Stimulated activated effector memory CD8-positive, alpha-beta T cell treated with anti-CD3 and anti-CD28 coated beads, Interleukin-12 subunit alpha, Interleukin-12 subunit beta, amount 100 ng/mL, for 72 hours (primary cell): ENCODE measurements at places on chromosomes 7 and 10.

DNA sequence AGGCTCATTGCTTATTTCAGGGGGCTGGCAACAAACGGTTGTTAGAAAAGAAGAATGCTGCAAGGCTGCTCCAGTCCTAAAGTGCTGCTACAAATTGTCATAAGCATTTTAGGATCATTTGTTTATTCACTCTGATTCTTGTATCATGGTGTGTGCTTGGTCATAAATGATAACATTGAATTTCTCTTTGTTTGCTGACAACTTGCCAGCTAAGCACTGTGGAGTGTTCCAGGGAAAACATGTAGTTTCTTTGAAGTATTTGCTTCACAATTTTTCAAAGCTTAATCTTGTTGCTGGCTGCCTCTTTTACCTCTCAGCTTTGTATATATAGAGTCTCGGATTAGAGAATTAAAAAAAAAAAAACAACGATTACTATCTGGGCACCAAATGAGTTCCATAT is 263.0 kb downstream of the PHF14 start:
- DNase-seq, result no peak

DNA sequence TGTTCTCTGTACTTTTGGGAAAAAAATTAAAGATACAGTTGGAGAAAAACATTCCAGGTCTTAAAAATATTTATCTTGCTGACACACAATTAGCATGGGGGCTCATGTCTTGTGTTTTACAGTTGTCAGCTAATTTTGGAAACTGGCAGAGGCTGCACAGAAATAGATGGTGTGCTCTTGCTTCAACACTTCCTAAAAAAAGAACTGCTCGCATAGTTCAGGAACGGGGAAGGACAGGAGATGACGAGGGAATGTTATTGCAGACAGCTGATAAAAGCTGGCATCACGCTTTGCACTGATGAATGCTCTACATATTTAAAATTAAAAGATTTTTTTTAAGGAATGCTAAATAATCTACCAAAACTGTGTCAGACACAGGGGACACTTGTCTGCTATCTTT is 103.5 kb upstream of the CELF2 start:
- no peak for DNase-seq

DNA sequence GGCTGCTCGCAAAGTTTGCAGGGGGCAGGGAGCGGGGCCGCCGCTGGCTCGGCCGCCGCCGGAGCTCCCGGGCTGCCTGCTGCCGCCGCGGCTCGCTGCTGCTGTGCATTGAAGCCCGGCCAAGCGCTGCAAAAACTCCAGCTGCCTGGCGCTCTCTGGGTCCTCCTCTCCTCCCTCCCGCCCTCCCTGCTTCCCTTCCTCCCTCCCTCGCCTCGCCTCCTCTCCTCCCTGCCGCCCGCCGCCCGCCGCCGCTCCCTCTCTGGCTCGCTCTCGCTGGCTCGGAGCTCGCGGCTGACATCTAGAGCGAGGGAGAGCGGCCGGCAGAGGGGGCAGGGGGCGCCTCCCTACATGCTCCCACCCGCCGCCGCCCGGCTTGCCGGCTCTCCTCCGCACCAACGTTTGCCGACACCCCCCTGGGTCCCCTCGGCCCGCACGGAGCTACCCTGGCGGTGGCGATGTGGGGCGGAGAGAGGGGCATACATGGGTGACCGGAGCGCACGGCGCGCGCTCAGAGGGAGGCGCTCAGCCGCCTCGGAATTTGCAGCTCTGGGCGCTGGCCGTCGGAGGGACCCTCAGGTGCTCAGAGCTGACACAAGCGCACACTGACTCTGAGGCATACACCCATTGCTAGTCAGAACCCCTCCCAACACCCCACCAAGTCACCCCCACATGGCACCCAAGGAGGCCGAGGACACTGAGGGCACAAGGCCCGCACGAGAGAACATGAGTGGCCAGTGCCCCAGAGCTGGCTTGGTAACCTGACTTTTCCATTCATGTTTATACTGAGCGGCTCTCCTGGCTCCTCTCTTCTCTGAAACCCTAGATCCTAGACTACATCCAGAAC is 1.2 kb upstream of the PLXNA4 start:
- DNase-seq, result no peak

- peak; percentile 75 for DNase-seq
These were observed 38.5 kb upstream of the MKRN1 start for GRCh38 chr7:140517546-140518369.

DNA sequence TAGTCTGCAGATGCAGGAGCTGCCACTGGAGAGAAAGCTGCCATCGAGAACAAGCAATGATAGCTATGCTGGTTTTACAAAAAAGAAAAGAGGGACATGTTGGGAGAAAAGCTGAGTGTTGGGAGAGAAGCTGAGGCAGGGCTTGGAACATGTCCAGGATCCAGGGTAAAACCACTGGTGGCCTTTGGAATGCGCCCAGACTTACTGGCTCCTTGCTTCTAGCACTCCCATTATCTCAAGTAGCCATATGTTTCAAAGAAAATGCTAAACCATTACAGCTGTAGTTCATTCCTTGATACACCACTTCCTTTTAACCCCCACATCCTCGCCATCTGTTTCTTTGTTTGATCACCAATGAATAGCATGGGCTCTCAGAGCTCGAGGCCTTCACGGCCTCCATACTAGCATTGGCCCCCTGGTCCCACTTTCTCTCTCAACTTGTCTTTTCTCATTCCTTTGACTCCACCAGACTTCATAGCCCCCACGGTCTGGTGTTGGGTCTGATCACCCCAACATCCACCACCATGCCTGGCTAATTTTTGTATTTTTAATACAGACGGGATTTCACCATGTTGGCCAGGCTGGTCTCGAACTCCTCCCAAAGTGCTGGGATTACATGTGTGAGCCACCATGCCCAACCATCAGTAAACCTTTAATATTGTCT is 23.8 kb upstream of the PLAC9 start:
- no peak for DNase-seq

DNA sequence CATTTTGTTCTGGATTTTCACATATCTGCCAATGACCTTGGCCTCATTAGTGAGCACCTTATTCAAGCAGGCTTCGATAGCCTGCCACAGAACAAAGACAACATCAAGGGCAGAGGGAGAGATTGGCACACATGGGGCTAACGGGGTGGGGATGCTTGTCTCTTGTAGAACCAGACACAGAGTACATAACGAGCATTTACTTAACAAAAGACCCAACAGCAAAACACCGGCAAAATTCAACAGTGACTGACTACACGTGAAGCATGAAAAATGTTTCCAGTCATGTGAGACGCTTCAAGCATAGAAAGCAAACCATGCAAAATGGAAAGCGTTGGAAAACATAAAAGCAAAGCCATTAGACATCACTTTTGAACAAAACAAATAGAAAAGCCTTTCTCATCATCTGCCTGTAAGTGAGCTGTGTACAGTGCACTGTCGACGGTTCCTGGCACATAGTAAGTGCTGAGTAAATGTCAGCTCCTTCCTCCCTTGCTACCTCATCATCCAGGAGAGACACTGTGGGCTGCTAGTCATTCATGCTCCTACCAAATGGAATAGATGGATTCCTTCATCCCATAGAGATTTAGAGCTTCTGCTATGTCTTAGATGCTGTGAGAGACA is 134.4 kb upstream of the AGK start:
- DNase-seq, result no peak

DNA sequence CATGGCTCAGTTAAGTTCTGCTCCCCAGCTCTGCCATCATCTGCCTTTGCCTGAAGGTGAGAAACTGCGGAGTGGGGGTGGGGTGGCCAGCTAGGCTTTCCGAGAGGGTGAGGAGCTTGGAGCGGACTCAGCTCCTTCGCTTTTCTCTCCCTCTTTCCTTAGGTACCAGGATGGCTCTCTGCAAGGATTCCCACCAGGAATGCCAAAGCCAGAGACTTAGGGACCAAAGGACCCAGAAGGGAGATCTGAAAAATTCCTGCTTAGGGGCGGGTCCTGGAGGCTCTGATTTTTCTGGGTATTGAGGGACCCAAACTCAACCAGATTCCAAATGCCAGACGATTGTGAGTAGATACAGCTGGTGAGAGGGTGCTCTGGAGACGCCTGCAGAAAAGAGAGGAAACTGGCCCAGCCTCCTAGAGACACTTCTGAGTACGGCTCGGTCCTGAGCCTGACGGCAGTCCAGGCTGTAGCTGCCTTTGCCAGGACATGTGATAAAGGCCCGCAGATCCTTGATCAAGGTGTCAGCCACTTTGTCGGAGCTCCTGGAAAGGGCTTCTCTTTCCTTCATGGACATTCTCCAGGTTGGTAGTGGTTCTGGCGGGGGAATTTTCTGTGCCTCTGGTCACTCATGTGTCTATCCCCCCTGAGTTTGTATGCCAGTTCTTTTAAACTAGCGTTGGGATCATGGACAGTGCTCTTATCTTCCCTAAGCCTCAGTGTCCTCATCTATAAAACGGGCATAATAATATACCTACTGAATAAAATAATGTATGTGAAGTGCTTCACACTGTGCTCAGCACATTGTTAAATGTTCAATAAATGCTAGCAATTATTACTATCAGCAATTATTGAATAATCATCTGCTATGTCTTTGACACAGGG is 42.5 kb upstream of the BTRC start:
- no peak for DNase-seq

- DNase-seq, result no peak
These were observed 4.6 kb downstream of the FZD8 start for GRCh38 chr10:35637462-35637861.
